ENCODE measurements at places on chromosomes 11 and 22.
A peak's percentile ranks its signal among the peaks of the same experiment; 100 is the strongest.

GRCh38 chr22:44677871-44678555 lies 24.0 kb upstream of the PRR5 start:
- DNase-seq, result no peak

DNA sequence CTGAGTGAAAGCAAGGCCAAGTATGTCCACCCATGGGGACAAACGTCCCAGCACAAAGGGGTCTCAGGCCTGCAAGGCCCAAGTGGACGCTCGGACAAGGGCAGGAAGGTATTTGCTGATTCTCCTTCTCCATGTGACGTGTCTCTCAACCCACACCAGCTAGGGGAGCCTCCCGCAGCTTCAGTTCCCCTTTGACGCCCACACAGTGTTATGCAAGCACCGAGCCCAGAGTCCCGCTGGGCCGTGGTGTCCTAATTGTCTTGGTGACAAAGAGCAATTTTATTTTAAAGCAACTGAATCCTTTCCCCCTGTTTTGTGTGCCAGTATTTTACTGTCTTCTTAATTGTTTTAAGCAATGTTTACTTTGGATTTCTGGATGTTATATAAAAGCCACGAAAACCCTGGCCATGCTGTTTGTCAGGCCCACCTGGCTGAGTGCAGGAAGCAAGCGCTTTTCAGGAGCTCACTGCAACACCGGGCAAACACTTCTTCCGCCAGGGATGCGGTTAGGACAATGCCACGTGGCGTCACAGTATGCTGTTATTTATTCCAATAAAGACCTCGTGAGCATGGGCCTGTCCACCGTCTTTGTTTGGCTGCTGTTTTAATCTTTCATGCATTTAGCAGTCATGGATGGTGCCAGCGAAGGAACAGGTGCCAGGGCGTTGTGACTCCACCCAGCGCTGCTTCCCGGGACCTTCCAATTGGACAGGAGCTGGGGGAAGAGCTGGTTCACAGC lies 8.2 kb upstream of the PARVG start:
- DNase-seq, result no peak

DNA sequence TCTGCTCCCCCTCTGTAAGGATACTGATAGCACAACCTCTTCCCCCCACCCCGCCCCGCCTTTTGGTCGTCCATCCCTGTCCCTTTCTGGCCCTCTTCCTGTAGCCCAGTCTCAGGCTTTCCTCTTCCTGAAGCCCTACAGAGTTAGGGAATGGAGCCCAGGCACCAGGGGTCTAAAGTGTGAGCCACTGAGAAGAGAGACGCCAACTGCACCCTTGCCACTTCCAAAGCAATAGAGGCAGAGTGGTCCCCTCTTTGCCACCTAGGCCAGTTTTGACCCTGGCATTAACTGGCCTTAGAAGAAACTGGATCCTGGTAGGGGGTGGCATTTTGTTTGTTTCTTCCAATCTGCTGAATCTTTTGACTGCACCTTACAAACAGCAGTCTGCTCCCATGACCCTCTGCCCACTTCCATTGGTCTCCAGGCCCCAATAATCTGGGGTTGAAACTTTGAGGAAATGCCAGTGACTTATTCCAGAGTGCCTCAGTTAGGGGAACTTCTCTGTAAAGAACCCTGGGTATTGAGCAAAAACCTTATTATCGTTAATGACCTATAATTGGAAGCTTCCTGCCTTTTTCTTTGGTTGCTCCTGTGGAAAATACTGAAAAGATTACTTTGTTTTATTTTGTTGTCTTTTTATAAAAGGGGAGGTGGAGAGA lies 9.7 kb upstream of the GRK2 start:
- DNase-seq, result no peak

DNA sequence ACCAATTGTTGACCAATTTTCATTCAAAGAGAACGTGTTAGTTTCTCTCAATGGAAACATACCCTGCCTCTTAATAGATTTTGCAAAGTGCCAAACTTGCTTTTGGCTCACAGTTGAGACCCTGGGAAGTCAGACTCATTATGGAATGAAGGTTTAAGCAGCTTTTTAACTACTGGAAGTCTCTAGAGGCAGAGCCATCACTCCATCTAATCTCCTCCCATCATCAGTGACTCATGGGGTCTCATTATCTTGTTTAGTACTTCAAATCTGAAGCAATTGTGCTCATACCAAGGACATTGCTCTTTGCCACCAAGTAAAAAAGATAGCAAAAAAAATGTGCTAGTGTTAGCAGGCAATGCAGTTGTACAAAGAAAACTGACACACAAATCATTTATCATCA lies 537.1 kb upstream of the LRRC4C start:
- DNase-seq, result peak; percentile 62

DNA sequence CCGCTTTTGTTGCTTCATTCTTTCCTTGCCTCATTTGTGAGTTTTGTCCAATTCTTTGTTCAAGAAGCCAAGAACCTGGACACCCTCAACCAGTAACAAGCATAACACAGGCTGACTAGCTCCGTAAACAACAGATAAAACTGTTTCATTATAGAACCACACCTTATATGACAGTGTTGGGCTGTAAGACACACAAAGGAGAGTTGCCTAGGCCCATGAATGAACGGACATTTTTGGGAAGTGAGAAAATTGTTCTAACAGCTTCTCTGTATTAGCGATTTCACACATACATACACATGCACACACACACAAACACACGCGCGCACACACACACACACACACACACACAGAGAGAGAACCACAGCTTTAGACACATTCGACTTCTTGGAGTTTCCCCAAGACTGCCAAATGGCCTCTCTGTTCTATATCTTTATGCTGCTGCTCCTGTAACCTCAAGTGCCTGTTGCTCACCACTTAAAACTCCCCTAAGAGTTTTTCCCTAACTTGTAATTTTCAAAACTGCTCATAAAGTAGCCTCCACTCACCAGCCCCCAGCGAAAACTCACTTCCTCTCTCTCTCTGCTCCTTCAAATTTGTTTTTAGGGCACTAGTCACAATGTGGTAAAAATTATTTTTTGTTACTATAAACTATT lies 35.9 kb downstream of the CTSC start:
- DNase-seq, result no peak

Data from mesendoderm (in vitro differentiated cells).